ENCODE measurements at places on chromosomes 13 and 19.
A peak's percentile ranks its signal among the peaks of the same experiment; 100 is the strongest.

DNA sequence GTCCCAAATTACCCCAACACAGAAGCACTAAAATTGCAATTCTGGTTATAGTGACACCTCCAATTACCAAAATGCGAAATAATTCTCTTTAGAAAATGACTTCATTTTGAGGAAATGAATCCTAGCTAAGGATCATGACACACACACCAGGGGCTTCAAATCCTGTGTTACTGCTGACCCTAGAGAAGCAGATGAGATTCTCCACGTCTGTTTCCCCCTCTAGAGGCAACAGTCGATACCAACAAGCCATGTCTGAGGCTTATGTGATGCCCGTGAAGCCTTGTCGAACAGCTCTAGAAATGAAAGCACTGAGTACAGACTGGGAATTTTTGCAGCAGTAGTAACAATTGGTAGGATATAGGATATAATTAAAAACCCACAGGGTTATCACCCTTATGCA lies 153.6 kb upstream of the TMTC4 start:
- no peak for DNase-seq

DNA sequence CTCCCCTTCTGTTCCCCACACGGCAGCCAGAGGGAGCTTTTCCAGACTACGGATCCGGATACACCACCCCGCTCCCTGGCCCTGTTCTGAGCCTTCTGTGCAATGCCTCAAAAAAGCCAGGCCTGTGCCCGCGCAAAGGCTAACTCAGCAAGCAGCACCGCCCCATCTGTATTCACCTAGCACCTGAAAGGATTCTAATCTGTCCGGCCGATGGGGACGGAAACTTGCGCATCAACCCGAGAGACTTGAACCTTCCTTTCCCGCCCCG lies 589 bp downstream of the ZBTB45 start:
- peak; percentile 35 for DNase-seq

- no peak for DNase-seq
Observed at GRCh38 chr13:20369886-20370361, 137.8 kb upstream of the GJB6 start.

DNA sequence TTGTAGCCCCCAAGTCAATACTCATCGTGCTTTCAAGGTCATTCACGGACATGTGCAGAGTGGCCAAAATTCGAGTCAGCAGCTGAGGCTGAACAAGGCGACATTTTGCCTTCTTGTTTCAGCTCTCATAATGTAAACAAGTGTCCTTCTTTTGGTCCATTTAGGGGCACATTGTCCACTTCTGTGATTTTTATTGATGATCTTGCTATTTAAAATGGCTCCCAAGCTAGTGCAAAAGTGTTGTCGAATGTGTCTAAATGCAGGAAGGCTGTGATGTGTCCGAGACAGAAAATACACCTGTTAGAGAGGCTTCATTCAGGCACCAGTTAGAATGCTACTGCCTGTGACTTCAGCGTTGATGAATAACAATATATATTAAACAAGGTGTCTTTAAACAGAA lies 405.9 kb downstream of the IRS2 start:
- DNase-seq: no peak

DNA sequence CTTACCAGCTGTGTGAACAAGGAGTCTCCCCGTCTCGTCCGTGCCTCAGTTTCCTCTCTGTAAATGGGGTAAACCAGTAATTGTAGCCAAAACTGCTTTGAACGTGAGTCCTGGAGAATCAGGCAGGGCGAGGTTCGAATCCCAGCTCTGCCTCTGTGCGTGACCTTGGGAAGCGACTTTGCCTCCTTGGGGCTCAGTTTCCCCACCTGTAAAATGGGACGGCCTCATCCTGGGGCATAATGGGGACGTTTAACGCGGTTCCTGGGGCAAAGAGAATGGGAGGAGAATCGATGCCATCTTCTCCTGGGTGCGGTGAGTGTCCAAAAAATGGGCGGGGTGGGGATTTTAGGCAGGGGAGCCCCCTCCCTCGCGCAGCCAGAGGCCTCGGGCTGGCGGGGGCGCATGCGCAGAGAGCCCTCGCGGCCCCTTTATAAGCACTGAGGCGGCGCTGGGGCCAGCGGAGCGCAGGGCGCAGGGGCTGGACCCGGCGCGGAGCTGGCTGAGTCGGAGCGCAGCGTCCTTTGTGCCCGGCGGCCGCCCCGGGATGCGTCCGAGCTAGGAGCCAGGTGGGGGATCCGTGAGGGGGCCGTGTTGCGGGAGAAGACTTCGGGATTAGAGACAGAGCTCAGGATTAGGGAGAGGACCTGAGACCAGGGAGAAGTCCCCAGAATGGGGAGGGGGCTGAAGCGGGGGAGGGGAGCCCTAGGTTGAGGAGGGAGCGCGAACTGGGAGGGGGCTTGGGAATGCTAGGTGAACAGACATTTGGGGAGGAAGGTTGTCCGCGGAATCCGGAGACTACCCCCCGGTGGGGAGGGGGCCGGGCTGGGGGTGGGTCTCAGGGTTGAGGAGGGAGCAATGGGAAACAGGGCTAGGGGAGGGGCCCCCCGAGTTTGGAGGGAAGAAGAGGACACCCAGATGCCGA lies at the start of gene NCAN:
NCAN (plus strand) TSS at position 460 of the 922 bp plus-strand sequence. CDS start 4,996 bp downstream, outside the sequence.
- no peak for DNase-seq

DNA sequence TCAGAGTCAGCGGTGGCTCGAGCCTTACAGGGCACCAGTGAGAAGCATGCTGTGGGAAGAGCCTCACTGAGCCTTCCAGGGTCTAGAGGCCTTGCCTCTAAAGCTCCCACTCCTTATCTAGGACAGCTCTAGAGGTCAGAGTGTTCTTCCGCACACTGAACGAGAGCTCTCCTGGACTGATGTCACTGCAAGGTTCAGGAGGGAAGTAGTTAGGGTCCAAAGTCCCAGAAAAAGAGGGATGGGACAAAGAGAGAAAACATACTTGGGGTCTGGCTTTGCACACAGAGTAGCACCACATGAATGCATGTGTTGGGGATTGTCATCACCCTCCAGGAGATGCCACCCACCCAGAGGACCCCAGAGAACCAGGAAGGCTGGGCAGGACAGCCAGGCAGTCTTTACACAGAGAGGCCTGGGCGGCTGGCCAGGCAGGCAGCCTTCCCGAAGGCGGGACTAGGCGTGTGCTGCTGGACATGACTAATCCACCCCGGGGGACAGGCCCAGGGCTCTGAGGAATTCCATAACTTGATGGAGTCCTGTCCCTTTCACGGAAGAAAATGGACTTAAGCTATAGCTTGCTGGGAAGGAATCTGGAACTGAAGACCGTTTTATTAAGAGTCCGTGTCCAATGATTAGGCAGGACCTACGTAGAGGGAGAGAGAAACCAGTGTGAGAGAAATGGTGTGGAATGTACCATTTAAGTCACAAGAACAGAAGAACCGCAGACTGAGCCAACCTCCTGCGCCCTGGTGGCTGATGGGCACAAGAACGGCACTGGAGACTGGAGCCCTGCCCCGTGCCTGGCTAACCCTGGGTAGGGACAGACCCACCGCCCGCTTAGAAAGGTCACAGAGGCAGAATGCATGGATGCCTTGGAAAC lies 16.6 kb upstream of the EPHX3 start:
- DNase-seq: no peak

- no peak for DNase-seq
Observed at GRCh38 chr13:51971520-51972426, 39.5 kb downstream of the ATP7B start.

- no peak for DNase-seq
Observed at GRCh38 chr13:108967371-108967770, 338.0 kb downstream of the MYO16 start.

DNA sequence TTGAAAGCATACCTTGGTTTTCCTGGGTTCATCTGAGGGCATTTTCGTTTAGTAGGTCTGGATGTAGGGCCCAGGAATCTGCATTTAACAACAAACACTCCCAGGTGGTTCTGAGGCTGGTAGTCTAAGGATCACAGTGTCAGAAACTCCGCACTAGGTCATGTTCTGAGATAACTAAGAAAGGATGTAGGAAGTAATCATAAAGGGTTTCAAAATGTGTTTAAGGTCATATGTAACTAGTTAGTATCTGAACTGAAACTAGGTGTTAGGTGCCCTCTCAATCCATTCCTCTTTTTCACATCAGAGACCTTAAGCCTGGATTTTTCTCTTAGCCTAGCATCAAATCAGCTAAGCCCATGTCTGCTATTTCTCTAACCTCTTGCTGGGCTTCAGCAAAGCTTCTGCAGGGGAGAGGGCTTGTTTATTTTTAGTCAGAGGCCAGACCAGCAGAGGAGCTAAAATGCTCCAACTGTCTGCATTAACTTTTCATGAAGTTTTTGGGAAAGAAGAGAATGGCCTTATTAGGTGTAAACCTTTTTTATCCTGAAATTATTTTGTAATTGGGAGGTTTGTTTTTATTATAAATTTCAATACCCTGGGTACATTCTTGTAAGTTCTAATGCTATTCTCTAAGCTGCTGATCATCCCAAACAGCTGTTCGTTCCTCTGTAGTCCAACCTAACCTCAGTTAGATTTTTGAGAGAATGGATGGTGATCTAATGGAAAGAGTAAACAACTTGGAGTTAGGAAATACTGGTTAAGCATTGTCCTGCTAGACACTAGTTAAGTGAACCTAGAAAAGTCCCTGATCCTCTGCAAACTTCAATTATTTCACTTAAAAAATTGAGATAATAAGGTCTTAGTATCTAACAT lies 262.8 kb upstream of the RFC3 start:
- no peak for DNase-seq

Data from naive thymus-derived CD8-positive, alpha-beta T cell (primary cell).